ENCODE measurements at places on chromosomes 4 and X. TPM values are rescaled to one million over a fixed set of nuclear protein-coding genes. Genes with fewer than 3 reads are reported as not detected.

The REELD1 gene
- 0.20 TPM for total RNA-seq

- DNase-seq: no peak
Observed at GRCh38 chrX:150238632-150239382, 124.3 kb upstream of the MAMLD1 start.

The ZFP42 gene
- not detected for total RNA-seq

DNA sequence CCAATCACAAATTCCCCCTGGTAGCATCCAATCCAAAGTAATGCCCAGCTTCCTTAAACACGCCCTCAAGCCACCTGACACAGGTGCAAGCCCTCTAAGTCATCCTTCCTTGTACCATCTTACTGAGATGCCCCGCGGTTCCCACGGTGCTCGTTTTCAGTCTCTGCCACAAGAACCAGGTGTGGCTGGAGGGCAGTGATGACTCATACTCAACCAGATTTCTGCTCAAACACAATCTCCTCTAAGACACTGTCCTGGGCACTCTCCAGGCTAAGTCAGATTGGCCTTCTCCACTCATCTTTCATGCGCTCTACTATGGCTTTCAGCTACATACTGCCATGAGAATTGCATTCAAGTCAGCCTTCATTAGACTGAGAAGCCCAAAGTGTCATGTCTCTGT lies 3.5 kb downstream of the SH3KBP1 start:
- DNase-seq: peak; percentile 30

- no peak for DNase-seq
Observed at GRCh38 chrX:107566604-107567262, 61.6 kb upstream of the PRPS1 start.

GRCh38 chrX:31420711-31421151 lies 348.9 kb upstream of the FTHL17 start:
- DNase-seq: no peak

DNA sequence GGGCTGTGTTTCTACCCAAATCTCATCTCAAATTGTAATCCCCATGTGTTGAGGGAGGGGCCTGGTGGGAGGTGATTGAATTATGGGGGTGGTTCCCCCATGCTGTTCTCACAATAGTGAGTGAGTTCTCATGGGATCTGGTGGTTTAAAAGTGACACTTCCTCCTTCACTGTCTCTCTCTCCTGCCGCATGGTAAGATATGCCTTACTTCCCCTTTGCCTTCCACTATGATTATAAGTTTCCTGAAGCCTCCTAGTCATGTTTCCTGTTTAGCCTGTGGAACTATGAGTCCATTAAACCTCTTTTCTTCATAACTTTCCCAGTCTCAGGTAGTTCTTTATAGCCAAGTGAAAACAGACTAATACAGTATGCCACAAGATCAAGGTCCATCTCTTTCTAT lies 70.0 kb upstream of the MSX1 start:
- DNase-seq: no peak

- DNase-seq: no peak
Observed at GRCh38 chr4:47010912-47011446, 17.6 kb upstream of the GABRA4 start.

DNA sequence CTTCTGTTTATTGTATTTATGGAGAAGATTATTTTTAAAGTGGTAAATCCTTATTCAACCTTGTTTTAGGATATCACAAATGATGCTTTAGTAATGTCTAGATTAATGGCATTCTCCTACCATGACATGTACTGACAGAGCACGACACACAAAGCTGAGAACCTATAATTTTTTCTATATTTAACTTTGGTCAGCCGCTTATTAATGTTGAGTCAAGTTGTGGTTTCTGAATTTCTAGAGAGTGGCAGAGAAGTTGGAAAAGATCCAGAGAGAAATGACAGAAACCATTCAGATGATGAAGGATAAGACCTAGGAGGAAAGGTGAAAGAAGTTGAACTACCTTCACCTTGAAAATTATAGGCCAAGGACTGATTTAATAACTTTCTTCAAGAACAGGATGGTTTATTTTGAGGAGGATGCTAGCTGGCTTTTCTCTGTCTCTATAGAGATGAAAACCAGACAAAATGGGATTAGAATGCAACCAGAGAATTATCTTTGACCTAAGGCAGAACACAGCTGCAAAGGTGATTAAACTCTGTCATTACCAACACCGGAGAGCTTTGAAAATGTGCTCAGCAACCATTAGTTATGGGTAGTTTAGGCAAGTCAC lies 62.6 kb upstream of the TSPAN5 start:
- DNase-seq: no peak

DNA sequence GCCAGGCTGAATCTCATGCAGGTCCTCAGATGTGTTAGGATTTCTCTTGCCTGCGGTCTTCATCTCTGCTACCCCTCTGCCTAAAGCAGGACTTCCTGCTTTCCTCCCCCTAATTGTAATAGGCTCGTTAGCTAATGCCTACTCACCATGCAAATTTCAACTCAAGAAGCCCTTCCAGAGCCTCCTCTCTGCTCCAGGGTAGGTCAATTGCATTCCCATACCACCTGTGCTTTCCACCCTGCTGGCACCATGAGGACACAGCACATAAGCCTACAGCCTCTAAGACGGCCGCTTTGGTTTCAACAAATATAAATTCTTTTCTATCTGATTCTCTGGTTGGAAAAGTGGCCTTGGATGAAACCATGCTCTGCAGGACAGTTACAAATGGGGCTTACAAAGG lies 93.9 kb downstream of the QDPR start:
- no peak for DNase-seq

DNA sequence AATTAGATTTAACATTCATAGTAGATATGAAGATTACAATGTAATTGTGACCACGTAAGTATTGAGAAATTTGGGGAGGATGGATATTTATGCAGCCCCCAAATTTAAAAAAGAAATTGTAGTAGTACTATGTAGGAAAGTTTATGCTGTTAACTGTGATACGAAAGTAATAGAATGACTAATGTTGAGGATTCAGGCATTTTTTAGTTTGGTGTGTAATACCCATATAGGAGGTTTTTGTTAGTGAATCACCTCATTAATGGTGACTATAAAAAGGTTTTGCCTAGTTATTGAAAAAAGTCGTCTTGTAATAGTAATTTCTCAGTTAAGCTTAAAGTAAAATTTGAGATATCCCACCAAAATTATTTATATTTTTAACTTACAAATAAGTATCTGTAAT lies 67.2 kb downstream of the SMARCAD1 start:
- no peak for DNase-seq

The NPNT gene
- total RNA-seq: not detected

The CTAG2 gene
- total RNA-seq: 37.2 TPM

DNA sequence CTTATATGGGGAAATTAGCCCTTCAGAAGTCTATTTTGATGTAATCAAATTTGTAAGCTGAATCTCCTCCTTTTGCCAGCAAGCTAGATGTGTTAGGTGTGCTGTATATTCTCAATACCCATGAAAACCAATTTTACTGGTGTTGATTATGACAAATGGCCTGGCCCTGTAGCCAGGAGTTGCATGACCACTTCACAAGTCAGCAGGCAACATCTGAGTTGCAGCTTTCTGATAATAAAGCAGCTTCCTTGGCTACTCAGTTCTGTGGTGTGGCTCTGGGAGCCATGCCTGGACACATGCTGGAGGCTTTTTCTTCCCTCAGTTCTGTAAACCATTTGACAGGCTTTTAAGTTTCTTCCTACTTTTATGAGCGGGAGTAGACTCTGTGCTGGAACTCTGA lies 154.1 kb upstream of the CXCL13 start:
- no peak for DNase-seq

- DNase-seq: no peak
Observed at GRCh38 chr4:134906404-134907023, 704.9 kb upstream of the PABPC4L start.

DNA sequence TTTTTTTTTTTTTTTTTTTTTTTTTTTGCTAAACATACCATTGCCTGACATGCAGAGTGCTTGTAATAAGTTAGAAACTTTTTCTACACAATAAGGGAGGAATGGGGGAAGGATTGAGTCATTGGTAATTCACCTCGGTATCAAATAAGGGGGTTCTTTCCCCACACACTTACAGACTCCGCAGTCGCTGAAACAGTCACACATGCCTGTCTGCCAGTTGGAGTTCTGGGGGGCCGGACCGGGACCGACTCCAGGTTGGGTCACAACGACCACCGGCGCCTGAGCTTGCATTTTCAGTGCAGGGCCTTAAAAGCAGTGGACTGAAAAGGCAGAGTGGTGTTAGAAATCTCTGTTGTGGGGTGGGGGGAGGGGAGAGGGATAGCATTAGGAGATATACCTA lies 6.9 kb downstream of the PLAC8 start:
- peak; percentile 67 for DNase-seq

- DNase-seq: no peak
Observed at GRCh38 chrX:45233531-45233930, 32.9 kb upstream of the DIPK2B start.

- no peak for DNase-seq
Observed at GRCh38 chrX:15214588-15214987, 55.3 kb downstream of the ASB9 start.

- no peak for DNase-seq
Observed at GRCh38 chrX:155959018-155959587, 38.4 kb upstream of the IL9R start.

The ATP1B4 gene
- total RNA-seq: not detected

DNA sequence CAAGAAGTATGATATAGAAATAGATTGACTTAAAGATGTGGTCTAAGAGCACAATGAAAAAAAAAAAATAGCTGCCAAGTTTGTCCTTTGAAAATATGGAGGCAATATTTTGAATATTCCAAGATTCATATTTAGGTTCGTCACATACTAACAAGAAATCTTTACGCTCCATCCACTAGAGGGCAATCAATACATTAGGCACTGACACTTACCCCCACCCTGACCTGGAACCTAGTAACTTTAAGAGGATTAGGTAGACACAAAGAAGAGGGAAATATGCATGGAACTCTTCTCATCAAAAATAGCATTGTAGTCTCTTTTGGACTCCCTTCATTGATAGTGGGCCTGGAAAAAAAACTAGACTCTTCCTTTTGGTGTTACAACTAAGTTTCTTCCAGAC lies 1108.1 kb downstream of the PCDH19 start:
- no peak for DNase-seq

The CRLF2 gene
- 0.52 TPM for total RNA-seq

- no peak for DNase-seq
Observed at GRCh38 chr4:125762537-125762936, 447.8 kb downstream of the FAT4 start.

The IL2RG gene
- total RNA-seq: 241 TPM

Measured in activated naive CD8-positive, alpha-beta T cell treated with anti-CD3 and anti-CD28 coated beads for 36 hours (primary cell).